ENCODE measurements at places on chromosomes 7 and 10. TPM values are rescaled to one million over a fixed set of nuclear protein-coding genes. Genes with fewer than 3 reads are reported as not detected.

LIPM gene
- total RNA-seq: not detected

- no peak overlapping the region for H3K27ac ChIP-seq
- DNase-seq: no peak
- H3K36me3 ChIP-seq: no peaks in the 10 kb centered on the region
- H3K4me3 ChIP-seq: no peak overlapping the region
- no peaks in the 10 kb centered on the region for H3K27me3 ChIP-seq
- no peaks in the 10 kb centered on the region for H3K4me1 ChIP-seq
These were observed 32.4 kb upstream of the SEMA3E start for GRCh38 chr7:83681200-83681778.

DNA sequence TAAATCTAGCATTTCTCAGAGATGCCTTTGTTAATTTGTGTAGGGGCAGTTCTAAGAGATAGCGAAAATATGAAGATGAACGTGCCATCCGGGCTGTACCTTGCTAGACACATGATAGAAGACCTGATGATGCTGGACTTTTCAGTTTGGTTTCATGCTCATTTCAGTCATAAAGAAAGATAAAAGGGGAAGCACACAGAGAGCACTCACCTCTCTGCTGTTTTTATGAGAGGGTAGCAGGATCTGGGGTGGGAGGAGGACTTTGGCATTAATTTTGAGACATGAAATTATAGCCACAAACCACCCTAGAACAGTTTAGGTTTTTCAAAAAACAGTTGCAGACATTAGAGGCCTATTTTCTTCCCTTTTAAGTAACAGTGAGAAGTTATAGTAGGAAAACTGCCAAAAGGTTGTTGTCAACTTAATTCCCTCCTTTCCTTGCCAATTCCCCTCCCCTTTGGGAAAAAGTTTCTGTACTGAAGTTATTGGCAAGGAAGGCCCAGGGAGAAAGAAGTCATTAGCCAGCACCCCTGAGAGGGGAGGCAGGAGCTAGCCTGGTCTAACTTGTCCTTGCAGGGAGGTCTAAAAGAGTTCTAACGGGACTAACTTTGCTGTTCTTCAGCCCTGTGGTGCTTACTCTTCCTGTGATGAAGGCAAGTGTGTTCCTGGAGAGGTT is 2.6 kb downstream of the ST7 start:
- DNase-seq: peak; percentile 24
- peak overlapping the region; percentile 46 for H3K27ac ChIP-seq
- no peaks in the 10 kb centered on the region for H3K27me3 ChIP-seq

DNA sequence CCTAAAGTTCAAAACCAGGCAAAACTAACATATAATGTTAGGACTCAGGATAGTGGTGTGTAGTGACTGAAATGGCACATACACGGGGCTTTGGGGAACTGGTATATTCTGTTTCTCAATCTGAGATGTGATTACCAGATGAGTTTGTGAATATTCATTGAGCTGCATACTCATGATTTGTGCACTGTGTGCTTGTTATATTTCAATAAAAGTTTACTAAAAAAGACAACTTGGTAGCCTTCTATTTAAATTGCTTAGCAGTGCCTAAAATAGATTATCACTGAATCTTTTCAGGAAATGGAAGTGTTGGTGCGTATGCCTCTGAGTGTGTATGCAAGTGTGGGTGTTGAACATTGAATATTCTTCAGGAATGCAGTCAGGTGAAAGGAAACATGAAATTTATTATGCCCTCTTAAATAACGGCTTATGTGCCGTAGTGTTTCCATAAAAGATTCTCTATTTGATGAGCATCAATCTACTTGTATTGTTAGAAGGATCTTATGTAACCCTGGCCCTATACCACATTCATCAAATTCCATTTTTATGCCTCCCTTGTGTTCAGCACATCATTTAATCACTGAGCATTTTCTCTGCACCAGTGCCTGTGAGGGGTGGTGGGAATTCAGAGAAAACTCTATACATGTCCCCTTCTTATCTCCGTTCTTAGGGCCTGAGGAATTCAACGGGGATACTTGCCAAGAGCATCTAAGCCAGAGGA is 82.6 kb upstream of the AUTS2 start:
- no peaks in the 10 kb centered on the region for H3K27me3 ChIP-seq
- H3K4me1 ChIP-seq: peaks cover 2% of the 10 kb centered on the region
- no peaks in the 10 kb centered on the region for H3K36me3 ChIP-seq
- no peak for DNase-seq

GRM3 gene
- total RNA-seq: not detected

DNA sequence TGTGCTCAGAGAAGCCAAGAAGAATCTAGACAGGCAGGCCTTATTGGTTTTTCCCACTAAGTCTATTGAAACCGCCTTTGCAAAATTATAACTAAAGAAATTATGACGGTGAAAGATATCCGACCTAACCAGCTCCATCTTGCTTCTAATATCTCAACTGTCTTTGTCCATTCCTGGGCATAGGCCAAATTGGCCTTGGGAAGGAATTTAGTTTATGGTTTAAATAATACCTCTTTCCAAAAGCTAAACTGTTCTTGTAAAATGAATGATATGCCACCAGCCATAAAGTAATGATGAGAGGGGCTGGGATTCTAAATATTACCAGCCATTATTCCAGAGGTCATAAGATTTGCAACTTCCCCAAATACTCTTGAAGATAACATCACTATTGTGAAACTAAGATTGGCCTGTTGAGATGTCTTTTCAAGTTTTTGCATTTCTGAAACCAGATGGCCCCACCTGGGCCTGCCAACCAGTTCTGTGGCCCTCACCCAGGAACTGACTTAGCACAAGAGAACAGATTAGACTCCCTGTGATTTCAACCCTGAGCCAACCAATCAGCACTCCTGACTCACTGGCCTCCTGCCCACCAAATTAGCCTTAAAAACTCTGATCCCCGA is 41.2 kb upstream of the SLC35G1 start:
- H3K27me3 ChIP-seq: no peaks in the 10 kb centered on the region
- no peaks in the 10 kb centered on the region for H3K4me1 ChIP-seq
- no peak overlapping the region for H3K4me3 ChIP-seq
- no peaks in the 10 kb centered on the region for H3K36me3 ChIP-seq
- DNase-seq: no peak
- H3K27ac ChIP-seq: no peak overlapping the region

DNA sequence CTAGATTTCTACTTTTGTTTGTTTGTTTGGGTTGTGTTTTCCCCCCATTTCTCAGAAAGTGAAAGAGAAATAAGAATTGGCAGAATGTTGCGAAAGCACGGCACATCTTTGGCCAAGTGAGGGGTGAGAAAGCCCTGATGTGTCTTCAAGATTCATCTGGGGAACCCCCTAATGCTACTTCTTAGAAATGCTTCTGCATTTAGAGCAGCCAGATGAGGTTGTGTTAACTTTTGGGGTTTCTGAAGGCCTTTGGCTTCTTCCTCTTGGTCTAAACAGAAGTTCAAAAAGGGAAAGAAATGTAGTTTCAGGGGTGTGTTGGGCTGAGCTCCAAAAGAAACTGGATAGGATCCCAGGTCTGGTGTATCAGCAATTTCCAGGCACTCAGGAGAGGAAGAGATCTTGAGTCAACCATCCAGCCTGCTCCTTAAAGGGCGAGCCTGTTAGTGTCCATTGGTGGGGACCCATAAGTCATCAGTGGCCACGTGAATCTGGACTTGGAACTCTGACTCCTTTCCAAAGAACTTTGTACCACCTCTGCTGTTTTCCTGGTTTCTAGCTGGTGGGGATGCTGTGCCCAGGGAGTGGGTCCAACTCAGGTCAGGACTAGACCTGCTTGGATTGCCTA is 6.5 kb downstream of the DUSP5 start:
- H3K4me3 ChIP-seq: no peak overlapping the region
- H3K27me3 ChIP-seq: no peaks in the 10 kb centered on the region
- H3K36me3 ChIP-seq: peaks cover 9% of the 10 kb centered on the region
- H3K4me1 ChIP-seq: peaks cover 29% of the 10 kb centered on the region
- peak; percentile 32 for DNase-seq

SDK1 gene
- 5.0 TPM for total RNA-seq

GRCh38 chr7:24899905-24900304 is 80.1 kb downstream of the OSBPL3 start:
- DNase-seq: no peak
- H3K27me3 ChIP-seq: no peaks in the 10 kb centered on the region
- H3K4me1 ChIP-seq: peaks cover 12% of the 10 kb centered on the region
- H3K4me3 ChIP-seq: no peak overlapping the region
- no peak overlapping the region for H3K27ac ChIP-seq
- H3K36me3 ChIP-seq: no peaks in the 10 kb centered on the region

- no peak overlapping the region for H3K27ac ChIP-seq
- H3K4me3 ChIP-seq: no peak overlapping the region
- no peaks in the 10 kb centered on the region for H3K27me3 ChIP-seq
These were observed 42.7 kb downstream of the TMEM26 start for GRCh38 chr10:61410353-61411070.

SLC26A4 gene
- total RNA-seq: 223 TPM

ZNF37A gene
- total RNA-seq: 24.6 TPM

C10orf105 gene
- total RNA-seq: not detected

- peaks cover 9% of the 10 kb centered on the region for H3K4me1 ChIP-seq
- no peaks in the 10 kb centered on the region for H3K36me3 ChIP-seq
- no peak overlapping the region for H3K27ac ChIP-seq
- no peak overlapping the region for H3K4me3 ChIP-seq
- DNase-seq: no peak
These were observed 13.6 kb upstream of the BPGM start for GRCh38 chr7:134632937-134633540.

GRCh38 chr7:139557857-139558581 is 34.5 kb downstream of the CLEC2L start:
- peak; percentile 14 for DNase-seq
- H3K36me3 ChIP-seq: no peaks in the 10 kb centered on the region
- H3K4me1 ChIP-seq: peaks cover 6% of the 10 kb centered on the region
- H3K4me3 ChIP-seq: no peak overlapping the region
- H3K27me3 ChIP-seq: no peaks in the 10 kb centered on the region

ING3 gene
- total RNA-seq: 36.5 TPM

GRCh38 chr7:130369110-130369711 is 11.1 kb upstream of the CPA1 start:
- no peaks in the 10 kb centered on the region for H3K27me3 ChIP-seq
- no peak overlapping the region for H3K4me3 ChIP-seq
- peaks cover 46% of the 10 kb centered on the region for H3K4me1 ChIP-seq
- H3K27ac ChIP-seq: no peak overlapping the region

DNA sequence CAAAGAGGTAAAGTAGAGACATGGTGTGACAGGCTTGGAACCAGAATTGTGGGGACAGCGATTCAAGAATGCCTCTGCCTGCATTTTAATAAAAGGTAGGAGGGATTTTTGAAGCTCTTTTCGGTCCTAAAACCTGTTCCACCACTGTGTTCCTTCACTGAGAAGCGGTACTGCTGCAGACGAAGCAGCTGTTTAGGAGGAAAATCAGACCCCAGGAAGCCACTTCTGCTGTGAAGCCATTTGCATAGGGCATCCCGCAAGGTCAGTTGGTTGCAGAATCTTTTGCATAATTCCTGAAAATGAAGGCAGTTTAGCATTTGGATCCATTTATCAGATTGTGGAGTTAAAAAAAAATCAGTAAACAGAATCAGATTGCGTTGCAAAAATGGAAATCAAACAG is 183.3 kb upstream of the PRKCQ start:
- DNase-seq: no peak
- H3K36me3 ChIP-seq: no peaks in the 10 kb centered on the region
- no peak overlapping the region for H3K27ac ChIP-seq
- H3K4me3 ChIP-seq: no peak overlapping the region

VWC2 gene
- not detected for total RNA-seq

DNA sequence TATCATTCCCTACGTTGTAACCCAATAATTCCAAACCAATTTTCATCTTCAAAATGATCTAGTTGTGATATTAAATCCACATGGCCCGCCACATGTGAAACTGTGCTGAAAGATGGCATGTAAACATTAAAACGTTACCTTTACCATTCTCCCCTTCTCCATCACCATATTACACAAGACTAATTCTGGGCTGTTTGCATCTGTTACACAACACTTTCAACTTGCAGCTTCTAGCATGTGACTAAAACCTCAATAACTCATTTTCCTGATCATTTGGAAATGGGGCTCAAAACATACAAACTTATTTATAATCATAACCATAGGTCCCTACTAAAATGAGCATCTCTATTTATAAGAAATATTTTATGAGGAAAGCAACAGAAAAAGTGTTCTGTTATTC is 4.7 kb downstream of the MTERF1 start:
- DNase-seq: no peak
- no peak overlapping the region for H3K27ac ChIP-seq
- H3K27me3 ChIP-seq: no peaks in the 10 kb centered on the region
- no peaks in the 10 kb centered on the region for H3K36me3 ChIP-seq
- H3K4me3 ChIP-seq: no peak overlapping the region
- peaks cover 8% of the 10 kb centered on the region for H3K4me1 ChIP-seq

DNA sequence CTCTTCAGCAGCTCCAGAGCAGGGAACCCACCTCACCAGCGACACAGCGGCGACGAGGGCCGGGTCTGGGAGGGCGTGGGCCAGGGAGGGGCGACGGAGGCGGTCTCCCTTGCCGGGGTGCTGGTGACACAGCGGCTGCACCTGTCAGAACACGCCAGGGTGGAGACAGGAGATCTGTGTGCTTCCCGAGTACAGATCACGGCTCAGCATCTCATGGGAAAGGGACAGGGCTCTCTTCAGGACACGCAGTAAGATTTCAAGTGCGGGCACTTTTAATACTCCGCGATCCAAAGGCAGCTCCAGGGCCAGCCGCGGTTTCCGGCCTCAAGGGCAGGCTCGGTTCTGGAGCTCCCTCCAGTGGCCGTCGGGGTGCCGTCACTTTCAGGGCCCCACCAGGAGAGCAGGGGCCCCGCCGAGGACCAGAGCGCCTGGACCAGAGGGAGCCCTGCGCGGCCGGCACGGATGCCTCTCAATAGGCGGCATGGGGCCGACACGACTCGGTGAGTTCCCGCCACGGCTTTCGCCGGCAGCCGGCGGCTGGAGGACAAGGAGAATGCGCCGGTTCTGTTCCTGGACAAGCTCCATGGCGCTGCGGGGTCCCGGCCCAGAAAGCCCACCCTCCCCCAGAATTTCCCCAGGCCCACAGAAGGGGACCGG is 21.4 kb downstream of the GPR146 start:
- H3K27me3 ChIP-seq: no peaks in the 10 kb centered on the region
- no peaks in the 10 kb centered on the region for H3K36me3 ChIP-seq
- H3K27ac ChIP-seq: no peak overlapping the region
- H3K4me3 ChIP-seq: no peak overlapping the region
- peak; percentile 91 for DNase-seq

ANKRD7 gene
- 8.2 TPM for total RNA-seq

GRCh38 chr7:51274001-51274400 is 42.6 kb downstream of the COBL start:
- H3K27me3 ChIP-seq: no peaks in the 10 kb centered on the region
- no peak overlapping the region for H3K27ac ChIP-seq
- H3K4me1 ChIP-seq: peaks cover 11% of the 10 kb centered on the region
- no peak for DNase-seq

FAM221A gene
- total RNA-seq: 15.5 TPM

DNA sequence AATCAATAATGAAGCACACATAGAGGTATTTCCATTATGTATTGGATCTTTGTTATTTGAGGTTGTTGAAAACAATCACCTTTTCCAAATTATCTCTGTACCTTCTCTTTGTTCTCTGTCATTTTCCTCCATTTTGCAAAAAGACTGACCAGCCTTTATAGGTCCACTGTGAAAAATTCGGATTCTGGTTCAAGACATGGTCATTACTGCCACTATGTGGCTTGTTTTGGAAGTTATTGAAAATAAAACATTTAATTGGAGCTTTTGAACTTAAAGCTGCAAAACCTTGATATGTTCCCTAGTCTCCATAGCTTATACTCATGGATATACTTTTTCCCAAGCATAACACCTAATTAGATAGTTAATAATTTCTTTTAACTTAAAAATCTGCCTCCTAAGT is 1094.4 kb downstream of the NRG3 start:
- no peak overlapping the region for H3K4me3 ChIP-seq
- no peak overlapping the region for H3K27ac ChIP-seq
- no peak for DNase-seq
- no peaks in the 10 kb centered on the region for H3K27me3 ChIP-seq
- no peaks in the 10 kb centered on the region for H3K36me3 ChIP-seq
- H3K4me1 ChIP-seq: no peaks in the 10 kb centered on the region

All from thyroid gland (tissue), 4 donors.